ENCODE measurements at places on chromosomes 3 and 15.

GRCh38 chr3:127997961-127998360 lies 54.3 kb upstream of the SEC61A1 start:
- H3K27me3 ChIP-seq = no peaks in the 10 kb centered on the region
- no peak for DNase-seq
- no peak overlapping the region for H3K4me3 ChIP-seq
- no peaks in the 10 kb centered on the region for H3K36me3 ChIP-seq
- no peaks in the 10 kb centered on the region for H3K4me1 ChIP-seq

DNA sequence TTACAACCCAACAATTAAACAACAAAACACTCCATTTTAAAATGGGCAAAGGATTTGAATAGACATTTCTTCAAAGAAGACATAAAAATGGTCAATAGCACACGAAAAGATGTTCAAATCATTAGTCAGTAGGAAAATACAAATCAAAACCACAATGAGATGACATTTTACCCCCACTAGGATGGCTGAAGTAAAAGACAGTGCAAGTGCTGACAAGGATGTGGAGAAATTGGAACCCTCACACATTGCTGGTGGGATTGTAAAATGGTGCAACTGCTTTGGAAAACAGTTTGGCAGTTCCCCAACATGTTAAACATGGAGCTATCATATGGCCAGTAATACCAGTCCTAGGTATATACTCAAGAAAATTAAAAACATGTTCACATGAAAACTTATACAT lies 11.6 kb downstream of the GALNT15 start:
- no peak for DNase-seq
- no peak overlapping the region for H3K4me3 ChIP-seq
- H3K4me1 ChIP-seq = no peaks in the 10 kb centered on the region
- no peak overlapping the region for H3K27ac ChIP-seq
- peaks cover 34% of the 10 kb centered on the region for H3K27me3 ChIP-seq
- no peaks in the 10 kb centered on the region for H3K36me3 ChIP-seq

DNA sequence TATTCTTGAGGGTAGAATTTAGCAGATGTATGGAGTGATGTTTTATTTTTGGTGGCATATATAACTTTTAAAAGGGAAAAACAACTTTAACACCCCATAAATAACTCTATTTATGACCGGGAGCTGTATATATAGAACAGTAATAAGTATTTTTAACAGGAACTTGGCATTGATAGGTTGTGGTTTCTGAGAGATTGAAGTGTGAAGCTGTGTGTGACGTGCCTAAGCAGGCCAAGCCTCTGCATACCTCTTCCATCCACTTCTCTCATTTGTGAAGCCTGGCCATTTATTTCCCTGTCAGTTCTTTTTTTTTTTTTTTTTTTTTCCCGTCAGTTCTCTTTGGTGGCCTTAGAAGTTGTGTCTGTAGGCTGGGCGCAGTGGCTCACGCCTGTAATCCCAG lies 23.0 kb downstream of the RBM5 start:
- H3K4me1 ChIP-seq = no peaks in the 10 kb centered on the region
- no peak overlapping the region for H3K27ac ChIP-seq
- H3K36me3 ChIP-seq = peaks cover 71% of the 10 kb centered on the region
- DNase-seq = no peak
- no peaks in the 10 kb centered on the region for H3K27me3 ChIP-seq
- no peak overlapping the region for H3K4me3 ChIP-seq

GRCh38 chr3:172799246-172799645 lies 48.7 kb downstream of the ECT2 start:
- H3K36me3 ChIP-seq = peaks cover 12% of the 10 kb centered on the region
- H3K27ac ChIP-seq = no peak overlapping the region
- no peak overlapping the region for H3K4me3 ChIP-seq
- H3K4me1 ChIP-seq = no peaks in the 10 kb centered on the region

GRCh38 chr3:99780749-99781148 lies 36.9 kb upstream of the CMSS1 start:
- no peaks in the 10 kb centered on the region for H3K27me3 ChIP-seq
- DNase-seq = no peak
- H3K27ac ChIP-seq = no peak overlapping the region
- no peaks in the 10 kb centered on the region for H3K4me1 ChIP-seq
- no peaks in the 10 kb centered on the region for H3K36me3 ChIP-seq

DNA sequence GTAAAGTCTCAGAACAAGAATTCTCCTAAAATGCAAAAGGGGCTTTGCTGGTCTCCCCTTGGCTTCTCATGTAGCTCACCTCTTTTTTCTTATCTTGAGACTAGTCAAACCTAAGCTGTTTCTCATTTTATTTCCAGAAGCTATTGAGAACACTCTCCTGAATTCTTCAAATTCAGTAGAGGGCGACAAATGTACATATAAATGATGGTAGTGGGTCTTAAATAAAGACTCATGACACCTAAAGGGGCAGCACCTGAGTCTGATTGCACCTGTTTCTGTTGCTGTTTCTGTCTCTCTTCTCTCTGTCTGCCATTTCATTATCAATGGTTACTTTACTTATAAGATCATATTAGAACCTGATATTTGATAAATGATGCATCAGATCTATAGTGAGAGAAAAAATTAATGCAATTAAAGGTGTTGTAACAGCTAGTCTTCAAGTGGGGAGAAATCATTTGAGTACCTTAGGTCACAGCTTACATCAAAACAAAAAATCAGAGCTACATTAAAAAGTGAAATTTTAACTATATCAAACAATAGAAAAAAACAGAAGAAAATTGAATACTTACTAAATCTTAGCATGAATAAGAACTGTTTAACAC lies 7.0 kb downstream of the ADIPOQ start:
- no peak overlapping the region for H3K27ac ChIP-seq
- H3K4me3 ChIP-seq = no peak overlapping the region
- no peaks in the 10 kb centered on the region for H3K4me1 ChIP-seq
- no peaks in the 10 kb centered on the region for H3K36me3 ChIP-seq

DNA sequence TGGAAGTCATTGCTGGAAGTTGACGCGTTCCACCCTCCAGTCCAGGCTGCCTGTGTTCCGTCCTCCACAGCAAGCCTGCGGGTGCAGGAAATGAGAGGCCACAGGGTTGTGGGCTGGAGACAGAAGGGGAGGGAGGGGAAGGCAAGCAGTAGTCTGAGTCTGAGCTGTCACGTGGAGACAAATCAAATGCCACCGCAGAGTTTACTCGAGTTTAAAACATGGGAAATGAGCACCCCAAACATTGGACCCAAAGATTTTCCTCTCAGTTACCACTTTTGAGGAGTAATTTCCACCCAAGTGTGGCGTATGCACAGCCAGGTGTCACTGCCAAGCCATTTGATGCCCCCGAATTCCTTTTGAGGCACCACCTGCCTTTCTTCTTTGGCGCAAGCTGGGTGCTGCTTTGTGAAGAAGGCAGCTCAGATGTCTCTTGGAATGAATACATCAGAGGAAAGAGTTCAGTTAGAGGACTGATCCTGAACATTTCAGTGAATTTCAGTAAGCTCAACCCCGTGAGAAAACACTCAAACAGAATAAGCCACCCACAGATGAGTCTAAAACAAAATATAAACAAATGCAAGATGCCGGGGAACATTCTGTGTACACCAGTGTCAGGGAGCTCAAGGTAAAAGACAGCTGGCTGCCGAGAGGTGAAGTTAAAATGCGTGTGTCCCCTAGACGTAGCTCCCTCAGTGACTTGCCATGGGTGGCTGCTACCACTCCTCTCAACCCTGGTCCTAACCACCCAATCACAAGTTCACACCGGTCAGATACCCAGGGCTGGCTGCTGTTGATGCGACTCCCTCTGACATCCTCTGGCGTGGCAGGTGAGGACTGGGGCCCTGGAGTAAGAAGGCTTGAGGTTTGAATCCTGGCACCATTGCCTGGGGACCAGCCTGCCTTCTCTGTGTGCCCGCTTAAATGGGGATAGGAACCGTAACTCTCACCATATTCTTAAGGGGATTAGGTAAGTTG lies 203.8 kb downstream of the UACA start:
- no peak overlapping the region for H3K27ac ChIP-seq
- peak; percentile 6 for DNase-seq
- no peaks in the 10 kb centered on the region for H3K36me3 ChIP-seq

DNA sequence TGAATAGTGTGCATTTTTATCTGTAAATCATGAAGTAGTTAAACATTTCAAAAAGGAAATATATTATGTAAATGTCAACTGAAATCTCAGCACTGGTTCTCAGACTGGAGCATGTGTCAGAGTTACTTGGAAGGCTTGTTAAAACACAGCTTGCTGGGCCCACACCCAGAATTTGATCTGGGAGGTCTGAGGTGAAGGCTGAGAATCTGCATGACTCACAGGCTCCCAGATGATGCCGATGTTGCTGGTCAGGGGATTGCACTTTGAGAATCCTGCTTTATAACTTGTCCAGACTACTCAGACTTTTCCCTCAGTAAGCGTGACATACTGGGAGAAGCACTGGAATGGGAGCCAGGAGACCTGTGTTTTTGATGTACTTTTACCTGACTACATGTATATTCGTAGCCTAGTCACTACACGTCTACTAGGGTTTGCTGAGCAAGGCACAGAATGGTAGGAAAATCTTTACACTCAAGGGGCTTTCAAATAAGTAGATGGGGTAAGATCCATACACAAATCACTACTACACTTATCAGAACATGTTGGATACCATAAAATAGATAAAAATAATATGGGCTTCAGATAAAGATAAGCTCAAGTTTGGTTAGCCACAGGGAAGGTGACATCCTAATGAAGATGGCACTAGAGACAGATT lies 77.1 kb upstream of the MEX3B start:
- peak overlapping the region; percentile 59 for H3K27ac ChIP-seq
- no peak overlapping the region for H3K4me3 ChIP-seq
- no peaks in the 10 kb centered on the region for H3K36me3 ChIP-seq
- H3K27me3 ChIP-seq = no peaks in the 10 kb centered on the region
- no peak for DNase-seq
- H3K4me1 ChIP-seq = peaks cover 22% of the 10 kb centered on the region

DNA sequence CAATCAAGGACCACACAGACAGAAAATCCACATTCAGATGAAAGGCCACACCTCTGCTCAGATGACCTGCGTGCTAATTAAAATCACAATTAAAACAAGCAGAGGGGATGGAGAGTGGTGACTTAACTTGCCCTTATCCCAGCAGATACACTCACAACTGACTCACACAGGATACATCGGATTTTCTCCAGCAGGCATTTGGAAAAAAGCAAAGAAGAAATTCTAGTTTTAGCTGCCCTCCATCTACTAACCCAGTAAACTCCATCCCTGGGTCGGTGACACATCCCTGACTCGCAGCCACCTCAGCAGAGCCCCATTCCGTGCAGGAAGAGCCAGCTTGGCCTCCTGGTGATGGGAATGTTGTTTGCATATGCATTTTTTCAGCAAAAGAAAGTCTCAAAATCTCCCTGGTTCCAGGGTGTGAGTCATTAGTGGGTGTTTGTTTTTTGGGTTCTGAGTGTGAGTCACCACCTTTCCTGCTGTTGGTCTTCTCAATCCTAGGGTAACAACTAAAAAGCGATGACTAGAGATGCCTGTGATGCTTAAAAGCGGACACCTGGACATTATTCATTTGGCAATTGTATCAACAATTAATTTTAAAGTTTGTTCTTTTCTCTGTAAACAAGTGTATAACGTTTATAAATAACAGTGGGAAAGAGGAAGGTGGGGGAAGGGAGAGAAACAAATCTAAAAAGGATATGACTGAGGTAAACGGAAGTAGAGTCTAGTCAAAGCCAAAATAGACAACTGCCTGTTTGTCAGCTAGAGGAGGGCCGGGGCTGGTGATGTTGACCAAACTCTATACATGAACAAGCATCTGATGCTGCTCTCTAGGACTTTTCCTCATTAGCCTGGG lies 49.8 kb upstream of the SLC4A7 start:
- DNase-seq = no peak
- H3K4me3 ChIP-seq = no peak overlapping the region
- H3K4me1 ChIP-seq = peaks cover 36% of the 10 kb centered on the region
- H3K27ac ChIP-seq = peak overlapping the region; percentile 60

DNA sequence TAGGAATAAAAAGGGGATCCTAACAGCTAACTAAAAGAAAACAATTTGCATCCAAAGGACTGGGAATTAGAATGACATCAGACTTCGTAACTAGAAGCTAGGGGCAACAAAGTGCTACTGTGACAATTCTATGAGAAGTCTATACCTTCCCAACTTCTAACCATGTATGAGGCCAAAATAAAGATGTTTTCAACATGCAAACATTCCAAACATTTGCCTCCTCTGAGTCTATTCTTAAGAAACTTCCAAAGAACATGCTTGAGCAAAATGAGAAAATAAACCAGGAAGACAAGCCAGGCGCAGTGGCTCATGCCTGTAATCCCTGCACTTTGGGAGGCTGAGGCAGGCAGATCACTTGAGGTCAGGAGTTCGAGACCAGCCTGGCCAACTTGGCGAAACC lies 13.1 kb upstream of the RNF7 start:
- no peaks in the 10 kb centered on the region for H3K27me3 ChIP-seq
- H3K4me3 ChIP-seq = no peak overlapping the region
- H3K36me3 ChIP-seq = no peaks in the 10 kb centered on the region
- no peaks in the 10 kb centered on the region for H3K4me1 ChIP-seq
- no peak overlapping the region for H3K27ac ChIP-seq

GRCh38 chr15:98838387-98839259 lies 169.0 kb downstream of the PGPEP1L start:
- no peak overlapping the region for H3K27ac ChIP-seq
- no peaks in the 10 kb centered on the region for H3K36me3 ChIP-seq
- no peak overlapping the region for H3K4me3 ChIP-seq
- no peaks in the 10 kb centered on the region for H3K27me3 ChIP-seq

DNA sequence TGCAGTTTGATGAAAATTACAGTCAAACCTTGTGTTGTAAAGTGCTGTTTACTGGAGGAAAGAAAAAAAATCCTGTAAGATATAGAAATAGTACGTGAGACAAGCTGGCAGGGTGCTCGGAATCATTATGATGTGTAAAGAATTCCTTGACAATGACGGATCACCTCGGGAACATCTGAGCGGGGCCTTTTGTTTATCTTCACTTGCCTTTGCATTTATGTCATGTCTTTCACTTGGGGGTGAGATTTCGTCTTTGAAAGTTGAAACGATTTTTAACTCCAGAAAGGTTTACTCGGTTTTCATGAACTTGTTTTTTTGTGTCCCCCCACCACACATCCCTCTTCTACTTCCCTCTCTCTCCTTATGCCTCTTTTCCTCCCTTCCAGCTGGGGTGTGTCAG lies 128.3 kb upstream of the VEPH1 start:
- no peaks in the 10 kb centered on the region for H3K27me3 ChIP-seq
- H3K4me3 ChIP-seq = no peak overlapping the region
- DNase-seq = no peak
- no peaks in the 10 kb centered on the region for H3K4me1 ChIP-seq

DNA sequence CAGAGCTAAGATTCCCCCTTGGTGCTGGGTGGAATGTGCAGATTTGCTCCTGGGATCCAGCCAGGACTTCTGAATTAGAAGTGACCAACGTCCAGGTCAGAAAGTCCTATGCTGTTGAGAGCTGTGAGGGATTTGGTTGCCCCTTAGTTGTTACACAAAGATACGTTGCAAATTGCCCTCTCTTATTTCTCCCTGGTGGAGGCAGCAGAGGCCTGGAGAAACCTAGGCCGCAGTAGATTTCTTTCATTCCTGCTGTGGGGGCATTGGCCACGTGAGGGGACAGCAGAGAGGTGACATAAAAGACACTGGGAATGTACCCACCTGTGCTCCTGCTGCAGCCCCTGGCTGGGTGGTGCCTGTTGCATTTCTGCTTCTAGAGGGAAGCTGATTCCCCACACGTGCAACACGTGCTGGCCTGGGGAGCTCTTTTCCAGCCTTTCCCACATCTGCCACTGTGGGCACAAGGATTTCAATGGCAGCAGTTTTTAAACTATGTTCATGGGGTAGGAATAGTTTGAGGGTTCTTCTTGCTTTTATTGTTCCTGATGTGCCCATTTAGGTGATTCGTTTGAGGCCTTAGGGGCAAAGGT lies 65.7 kb downstream of the SYNM start:
- no peaks in the 10 kb centered on the region for H3K4me1 ChIP-seq
- H3K27ac ChIP-seq = peak overlapping the region; percentile 87
- H3K4me3 ChIP-seq = no peak overlapping the region
- H3K27me3 ChIP-seq = no peaks in the 10 kb centered on the region
